ENCODE measurements at places on chromosomes 1 and 21.

DNA sequence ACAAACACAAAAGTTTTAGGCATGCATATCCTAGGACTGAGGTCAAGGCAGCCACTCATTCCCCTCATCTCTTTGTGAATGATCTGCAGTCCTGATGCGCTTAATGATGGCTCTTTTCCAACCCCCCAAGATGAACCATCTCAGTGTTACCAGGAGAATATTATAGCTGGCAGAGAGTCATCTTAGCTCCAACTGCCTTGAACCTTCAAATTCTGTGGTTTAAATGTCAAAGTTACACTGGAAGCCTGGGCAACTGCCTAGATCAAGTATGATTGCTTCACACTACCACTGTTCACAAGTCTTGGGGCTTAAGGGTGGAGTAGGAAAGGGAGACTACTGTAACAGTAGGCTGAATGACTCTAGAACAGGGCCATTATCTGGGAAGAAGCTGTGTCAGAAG is 8.0 kb upstream of the MYBPHL start:
- no peak for DNase-seq

DNA sequence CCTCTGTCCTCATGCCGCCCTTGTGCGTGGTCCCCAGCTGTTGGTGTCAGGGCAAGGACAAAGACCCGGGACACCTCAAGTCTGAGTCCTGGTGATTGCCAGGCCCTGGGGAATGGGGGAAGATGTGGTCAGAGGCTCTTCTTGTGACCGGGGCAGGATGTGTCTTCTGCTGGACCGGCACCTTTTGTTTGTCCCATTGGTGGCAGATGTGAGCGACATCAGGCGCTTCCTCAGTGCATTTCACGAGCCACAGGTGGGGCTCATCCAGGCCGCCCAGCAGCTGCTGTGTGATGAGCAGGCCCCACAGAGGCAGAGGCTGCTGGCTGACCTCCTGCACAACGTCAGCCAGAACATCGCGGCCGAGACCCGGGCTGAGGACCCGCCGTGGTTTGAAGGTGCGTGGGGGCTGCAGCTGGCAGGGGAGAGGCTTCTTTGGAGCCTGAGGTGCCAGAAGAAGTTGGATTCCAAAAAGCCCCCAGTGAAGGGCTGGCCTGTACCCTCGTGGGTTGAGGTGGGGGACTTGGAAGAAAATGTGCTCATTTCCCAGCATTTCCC is 8.4 kb downstream of the DFFB start:
- DNase-seq = no peak

- DNase-seq = no peak
Observed at GRCh38 chr1:25061261-25061995, 131.4 kb upstream of the RUNX3 start.

- DNase-seq = peak; percentile 83
Observed at GRCh38 chr1:15418806-15419515, 9.3 kb downstream of the EFHD2 start.

DNA sequence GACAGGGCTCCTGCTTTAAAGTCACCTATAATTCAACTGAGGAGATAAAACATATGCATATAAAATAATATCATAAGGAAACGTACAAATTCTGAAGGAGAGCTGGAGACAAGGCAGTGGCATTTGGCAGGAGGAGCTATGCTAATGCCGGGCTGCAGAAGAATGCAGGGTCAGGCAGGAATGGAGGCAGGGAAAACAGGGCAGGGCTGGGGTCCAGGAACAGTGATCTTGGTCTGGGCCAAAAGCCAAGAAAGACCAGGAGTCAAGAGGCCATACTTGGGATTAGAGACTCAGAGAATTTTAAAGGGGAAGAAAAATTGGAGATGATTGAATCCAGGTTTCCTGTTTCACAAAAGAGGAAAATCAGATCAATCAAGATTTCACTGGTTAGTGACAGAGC is 20.0 kb upstream of the BRDT start:
- no peak for DNase-seq

DNA sequence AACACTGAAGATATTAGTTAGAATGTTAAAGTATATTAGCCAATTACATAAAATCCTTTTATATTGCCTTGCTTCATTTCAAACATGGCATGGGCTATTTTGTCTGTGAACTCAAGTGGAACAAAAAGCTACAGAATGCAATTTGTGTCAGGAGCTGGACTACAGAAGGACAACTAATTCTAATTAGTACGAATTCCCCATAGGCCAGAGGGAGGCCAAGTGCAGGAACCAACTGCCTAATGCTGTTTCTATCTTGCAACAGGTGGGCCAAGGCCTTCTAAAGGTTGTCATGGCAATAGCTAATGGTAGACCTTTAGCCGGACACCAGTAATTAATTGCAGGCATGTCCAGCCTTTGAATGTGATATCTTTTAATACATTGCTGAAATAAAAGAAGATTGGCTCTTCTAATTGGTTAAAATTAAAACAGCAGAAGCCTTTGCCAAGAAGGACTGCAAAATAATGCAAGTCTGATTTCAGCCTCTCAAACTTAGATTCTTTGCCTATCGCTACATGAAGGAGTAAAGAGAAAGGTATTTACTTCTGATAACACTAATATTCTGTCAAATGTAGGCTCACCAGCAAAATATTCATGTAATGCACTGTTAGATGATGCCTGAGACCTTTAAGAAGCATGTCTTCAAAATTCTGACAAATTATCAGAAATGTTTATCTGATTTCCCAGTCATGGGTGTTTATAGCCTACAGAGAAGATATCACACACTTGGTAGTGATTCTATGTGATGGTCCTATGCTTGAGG is 232.1 kb downstream of the LMO4 start:
- DNase-seq = no peak

- DNase-seq = no peak
Observed at GRCh38 chr1:113459279-113459678, 69.0 kb downstream of the MAGI3 start.

DNA sequence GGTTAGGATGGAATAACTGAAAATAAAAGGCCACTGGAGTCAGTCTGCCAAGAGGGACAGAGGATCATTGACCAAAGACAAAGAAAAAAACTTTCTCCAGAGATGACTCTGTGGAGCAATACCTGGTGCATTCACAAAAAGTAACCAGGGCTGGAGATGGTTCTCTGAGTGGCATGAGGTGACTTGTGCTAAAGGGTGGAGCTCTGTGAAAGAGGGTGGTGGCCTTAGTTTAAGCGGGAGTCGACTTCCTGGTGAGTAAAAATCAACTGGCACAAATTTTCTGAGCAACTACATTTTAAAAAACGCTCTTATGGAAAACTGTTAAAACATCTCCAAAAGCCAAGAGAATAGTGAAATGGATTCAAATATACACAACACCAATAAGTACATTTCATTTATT is 10.0 kb downstream of the NHLH2 start:
- no peak for DNase-seq

GRCh38 chr1:211527006-211527405 is 35.0 kb upstream of the RD3 start:
- no peak for DNase-seq

DNA sequence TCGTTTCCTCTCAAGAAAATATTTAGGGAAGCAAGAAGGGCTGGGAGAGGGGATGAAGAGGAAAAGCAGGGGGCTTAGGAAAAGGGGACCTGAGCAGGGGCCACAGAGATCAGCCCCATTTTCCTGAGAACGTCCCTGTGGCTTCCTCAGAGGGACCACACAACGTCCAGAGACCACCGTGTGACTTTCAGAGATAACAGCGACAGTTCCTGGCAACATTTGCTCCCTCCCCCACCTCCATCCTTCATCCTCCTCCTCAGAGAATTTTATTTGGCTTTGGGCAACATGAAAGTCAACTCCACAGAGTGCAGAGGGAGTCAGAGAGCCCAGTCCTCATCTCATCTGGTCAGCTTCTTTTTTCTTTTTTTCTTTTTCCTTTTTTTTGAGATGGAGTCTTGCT is 50.9 kb downstream of the RUNX1 start:
- DNase-seq = no peak

GRCh38 chr1:245823408-245824147 is 668.8 kb downstream of the KIF26B start:
- DNase-seq = no peak

DNA sequence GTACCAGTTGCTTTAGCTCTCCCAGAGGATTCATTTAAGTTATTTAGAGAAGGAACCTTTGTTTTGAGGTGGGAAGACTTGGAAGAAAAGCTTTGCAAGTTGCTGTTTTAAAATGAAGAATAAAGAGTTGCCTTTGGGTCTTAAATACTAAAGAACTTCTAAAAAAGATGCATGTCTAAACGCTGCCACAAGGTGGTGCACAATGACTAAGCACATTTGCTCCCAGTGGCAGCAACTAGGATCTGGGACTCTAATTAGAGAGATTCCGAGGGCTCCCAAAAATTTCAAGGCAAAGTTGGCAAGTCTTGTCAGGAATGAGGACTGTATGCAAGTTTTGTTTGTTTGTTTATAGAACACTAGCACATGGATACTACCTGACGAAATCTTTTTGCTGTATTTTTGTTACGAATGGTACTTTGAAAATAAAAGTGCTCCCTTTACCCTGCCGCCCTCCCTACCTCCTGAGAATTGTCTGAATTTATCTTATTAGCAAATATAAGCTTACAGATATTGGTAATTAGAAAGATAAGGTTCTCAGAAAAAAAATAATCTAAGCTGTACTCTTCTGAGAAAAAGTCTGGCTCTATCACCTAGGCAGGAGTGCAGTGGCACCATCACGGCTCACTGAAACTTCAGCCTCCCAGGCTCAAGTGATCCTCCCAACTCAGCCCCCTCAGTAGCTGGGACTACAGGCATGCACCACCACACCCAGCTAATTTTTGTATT is 121.8 kb downstream of the HFM1 start:
- DNase-seq = peak; percentile 66

DNA sequence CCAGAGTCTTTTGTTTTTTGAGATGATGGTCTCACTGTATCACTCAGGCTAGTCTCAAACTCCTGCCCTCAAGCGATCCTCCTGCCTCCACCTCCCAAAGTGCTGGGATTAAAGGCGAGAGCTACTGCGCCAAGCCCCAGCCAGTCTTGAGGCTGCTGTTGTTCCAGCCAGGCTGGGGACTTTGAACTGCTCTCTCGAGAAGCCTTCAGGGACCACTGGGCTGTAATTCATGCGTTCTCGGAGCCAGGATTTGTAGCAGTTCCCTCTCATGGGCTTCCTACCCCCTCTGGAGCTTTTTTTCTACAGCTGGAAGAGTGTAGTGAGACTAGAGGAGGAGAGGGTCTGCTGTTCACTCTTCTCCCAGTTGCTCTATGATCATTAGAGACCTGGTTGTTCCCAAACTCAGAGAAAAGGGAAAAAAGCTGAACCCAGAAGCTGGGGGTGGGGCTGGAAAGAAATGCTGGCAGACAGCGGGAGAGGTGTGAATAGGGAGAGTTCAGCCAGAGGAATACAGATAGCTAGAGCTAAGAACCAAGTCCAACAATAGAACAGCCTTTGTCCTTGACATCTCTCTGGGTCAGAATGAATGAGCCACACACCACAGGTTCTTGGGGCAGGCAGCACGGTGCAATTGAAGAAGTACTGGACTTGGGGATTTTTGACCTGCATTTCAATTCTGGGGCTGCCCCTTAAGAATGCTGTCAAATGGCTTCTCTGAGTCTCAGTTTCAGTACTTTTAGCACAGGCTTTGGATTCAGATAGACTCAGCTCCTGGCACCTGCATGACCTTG is 13.2 kb upstream of the SLC41A1 start:
- no peak for DNase-seq
